ENCODE measurements at places on chromosomes 16 and 17.

- DNase-seq: no peak
Observed at GRCh38 chr17:68033636-68034451, 1.7 kb upstream of the KPNA2 start.

DNA sequence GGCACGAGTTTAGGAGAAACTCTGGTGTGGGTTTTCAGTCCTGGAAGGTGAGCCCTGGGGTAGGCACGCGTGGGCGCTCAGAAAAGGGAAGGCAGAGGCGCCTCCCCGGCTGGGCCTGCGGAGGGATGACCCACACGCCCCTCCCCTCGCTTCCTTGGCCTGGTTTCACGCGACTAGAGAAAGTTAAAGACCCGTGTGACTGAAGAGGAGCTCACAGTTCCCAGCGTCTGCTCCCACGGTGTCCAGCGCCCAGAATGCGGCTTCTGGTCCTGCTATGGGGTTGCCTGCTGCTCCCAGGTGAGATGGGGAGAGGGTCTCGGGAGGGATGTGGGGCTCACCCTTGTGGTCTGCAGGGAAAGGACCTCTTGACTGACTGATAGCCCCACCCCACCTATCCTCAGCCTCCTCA is at the start of gene CD300LG:
Gene CD300LG (plus strand): TSS at position 214 of the 409 bp plus-strand sequence. CDS start 41 bp downstream, at position 255.
- DNase-seq: no peak

GRCh38 chr17:33650304-33650703 is 357.2 kb upstream of the ASIC2 start:
- no peak for DNase-seq

DNA sequence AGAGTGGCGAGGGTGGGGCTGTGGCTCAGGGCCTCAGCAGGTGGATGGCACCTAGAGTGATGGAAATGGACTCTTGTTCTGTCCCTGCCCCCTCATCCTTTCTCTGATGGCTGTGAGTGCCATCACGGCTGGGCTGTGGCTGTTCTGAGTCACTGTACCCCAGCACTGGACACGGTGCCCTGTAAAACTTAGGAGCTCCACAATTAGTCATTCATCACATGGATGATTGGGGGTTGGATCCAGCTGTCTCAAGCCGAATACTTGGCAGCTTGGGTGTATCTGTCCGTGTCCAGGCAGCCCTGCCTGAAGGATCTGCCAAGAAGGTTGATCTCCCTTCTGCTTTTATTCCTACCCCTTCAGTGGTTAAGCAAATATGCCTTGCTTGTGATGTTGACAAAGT is 295.5 kb upstream of the EEF2KMT start:
- no peak for DNase-seq

DNA sequence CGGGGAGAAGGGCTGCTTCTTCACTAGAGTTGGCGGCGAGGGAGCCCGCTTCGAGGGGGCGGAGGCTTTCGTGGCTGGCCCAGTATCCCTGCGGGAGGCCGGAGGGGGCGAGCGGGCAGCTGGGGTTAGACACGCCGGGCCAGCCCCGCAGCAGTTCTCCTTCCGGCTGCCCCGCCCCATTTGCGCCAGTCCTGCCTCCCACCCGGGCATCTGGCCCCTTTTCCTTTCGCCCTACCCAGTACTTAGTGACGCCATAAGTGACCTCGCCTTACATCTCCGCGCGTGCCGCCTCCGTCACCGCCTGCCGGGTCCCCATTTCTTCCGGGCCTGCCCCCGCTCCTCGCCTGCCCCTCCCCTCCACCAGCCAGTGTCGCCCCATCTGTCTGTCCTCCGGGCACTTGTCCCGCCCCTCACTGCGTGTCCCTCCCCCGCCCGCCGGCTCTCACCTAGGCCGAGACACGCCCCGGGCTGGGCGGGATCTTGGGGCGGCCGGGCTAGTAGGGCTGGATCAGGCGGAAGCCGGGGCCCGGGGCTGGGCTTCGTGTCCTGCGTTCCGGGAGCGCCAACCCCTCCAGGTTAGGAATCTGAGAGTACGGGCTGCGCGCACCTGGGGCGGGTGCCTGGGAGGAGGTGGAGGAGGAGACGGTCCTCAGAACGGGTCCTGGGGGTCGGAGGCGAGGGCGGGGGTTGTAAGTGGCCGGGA is 14.3 kb downstream of the SPATA32 start:
- peak; percentile 92 for DNase-seq

DNA sequence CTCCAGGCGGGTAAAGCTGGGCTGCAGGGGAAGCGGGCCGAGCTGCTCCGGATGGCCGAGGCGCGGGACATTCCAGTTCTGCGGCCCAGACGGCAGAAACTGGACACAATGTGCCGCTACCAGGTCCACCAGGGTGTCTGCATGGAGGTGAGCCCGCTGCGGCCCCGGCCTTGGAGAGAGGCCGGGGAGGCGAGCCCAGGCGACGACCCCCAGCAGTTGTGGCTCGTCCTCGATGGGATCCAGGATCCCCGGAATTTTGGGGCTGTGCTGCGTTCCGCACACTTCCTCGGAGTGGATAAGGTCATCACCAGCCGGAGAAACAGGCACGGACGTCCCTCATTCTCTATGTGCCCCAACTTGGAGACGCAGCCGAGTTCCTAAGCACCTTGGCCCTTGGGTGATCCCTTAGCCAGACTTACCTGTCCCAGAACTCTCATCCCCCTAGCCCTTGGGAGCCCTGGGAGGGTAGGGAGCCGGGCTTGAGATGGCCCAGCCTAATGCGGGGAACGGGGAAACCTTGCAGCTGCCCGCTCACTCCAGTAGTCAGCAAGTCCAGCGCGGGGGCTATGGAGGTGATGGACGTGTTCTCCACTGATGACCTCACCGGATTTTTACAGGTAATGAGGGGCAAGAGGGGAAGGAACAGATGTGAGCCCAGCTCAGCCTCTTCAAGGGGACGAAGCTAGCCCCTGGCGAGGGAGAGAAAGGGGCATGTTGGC is 806 bp downstream of the MRM1 start:
- DNase-seq: no peak

- no peak for DNase-seq
Observed at GRCh38 chr16:23515881-23516280, 5.6 kb upstream of the GGA2 start.

GRCh38 chr16:83680980-83681379 is 126.8 kb upstream of the HSBP1 start:
- no peak for DNase-seq

- DNase-seq: no peak
Observed at GRCh38 chr16:50303605-50304466, 37.5 kb downstream of the ADCY7 start.

DNA sequence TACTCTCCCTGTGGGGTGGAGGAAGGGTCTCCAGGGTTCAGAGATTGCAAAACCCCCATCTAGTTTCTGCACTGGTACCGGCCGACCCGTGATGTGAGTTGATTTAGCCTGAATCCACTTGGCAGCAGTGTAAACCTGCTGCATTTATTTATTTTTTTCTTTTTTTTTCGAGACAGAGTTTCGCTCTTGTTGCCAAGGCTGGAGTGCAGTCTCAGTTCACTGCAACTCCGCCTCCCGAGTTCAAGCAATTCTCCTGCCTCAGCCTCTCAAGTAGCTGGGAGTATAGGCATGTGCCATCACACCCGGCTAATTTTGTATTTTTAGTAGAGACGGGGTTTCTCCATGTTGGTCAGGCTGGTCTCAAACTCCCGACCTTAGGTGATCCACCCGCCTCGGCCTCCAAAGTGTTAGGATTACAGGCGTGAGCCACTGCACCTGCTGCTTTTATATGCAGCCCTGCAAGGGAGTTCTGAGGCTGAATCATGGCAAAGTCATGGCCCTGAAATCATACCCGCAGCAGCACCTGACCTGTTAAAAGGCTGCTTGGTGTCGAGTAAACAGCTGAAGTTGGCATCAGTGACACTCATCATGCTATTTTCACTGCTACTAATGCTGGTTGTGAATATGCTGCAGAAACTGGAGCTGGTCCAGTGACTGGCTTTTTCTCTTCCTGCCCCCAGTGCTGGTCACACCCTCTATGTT is 21.4 kb downstream of the DEXI start:
- no peak for DNase-seq

- no peak for DNase-seq
Observed at GRCh38 chr16:82156761-82157533, 13.1 kb downstream of the MPHOSPH6 start.

DNA sequence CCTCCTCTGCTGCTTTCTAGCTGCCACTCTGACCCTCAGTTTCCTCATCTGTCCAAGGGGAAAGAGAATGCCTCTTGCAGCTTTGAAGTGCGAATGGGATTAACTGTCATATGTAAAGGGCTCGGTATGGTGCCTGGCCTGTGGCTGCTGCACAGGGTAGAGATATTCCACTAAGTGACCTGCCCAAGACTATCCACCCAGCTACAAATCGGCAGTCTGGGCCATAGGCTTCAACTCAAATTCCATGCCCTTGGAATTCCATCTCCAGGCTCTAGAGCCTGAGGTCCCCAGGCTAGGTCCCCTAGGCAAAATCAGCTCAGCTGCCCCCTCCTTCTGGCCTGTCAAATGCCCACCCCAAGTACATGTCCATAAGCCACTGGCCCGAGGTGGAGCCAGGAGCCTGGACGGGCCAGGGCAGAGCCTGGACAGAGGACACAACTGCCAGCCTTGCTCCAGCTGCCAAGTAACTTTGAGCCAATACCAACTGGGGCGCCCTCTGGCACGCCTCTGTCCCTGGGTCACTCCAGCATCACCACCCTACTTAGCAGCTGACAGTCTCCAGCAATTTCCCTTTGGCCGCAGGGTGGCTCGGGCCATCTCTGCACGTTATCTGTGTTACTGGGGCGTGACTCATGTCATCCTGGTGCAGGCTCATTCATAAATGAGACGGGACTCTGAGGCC is 57.2 kb downstream of the SDK2 start:
- no peak for DNase-seq

DNA sequence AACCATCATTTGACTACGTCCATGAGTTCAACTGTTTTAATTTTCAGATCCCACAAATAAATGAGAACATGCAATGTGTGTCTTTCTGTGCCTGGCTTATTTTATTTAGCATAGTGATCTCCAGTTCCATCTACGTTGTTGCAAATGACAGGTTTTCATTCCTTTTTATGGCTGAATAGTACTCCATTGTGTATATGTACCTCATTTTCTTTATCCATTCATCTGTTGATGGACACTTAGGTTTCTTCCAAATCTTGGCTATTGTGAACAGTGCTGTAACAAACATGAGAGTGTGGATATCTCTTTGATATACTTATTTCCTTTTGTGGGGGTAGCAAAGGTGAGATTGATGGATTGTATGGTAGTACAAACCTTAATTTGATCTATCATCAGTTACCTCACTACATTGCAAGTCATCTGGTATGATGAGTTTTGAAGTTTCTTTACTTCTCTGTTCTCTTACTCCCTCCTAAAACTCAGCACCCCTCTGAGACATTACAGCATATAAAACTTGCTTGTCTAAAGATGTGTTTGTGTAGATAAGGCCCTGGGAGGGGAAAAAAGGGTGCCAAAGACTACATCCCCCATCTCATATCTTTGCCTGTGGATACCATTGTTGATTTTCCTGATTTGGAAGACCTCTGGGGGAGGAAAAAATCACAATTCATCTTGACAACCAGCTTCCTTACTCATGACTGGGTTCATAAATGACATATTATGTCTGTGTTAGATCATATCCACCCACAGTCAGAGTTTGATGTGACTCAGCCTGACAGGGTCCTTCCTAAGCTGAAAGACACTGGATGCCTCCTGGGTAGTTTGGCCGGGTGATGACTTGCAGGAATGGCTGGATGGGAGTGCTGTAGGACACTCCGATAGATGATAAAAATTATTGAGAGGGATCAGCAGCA is 47.6 kb downstream of the ABCA9 start:
- DNase-seq: no peak

DNA sequence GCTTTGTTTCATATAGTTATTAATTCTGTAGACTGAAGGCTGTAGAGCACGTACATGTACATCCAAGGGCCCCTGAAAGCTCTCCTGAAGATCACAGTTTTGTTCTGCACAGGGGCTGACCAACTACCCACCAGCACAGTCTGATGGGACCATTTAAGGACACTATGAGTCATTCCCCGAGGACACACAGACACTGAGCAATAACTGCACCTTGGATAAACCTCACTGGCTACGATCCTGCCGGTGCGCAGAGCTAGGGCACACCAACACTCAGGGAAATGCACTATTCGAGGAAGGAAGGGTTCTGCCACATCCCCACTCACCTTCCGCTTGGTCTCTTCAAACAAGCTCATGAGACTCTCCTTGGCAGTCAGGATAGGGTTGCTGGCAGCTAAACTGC is 20.3 kb downstream of the SMG6 start:
- no peak for DNase-seq

- DNase-seq: no peak
Observed at GRCh38 chr16:82220541-82220940, 50.5 kb upstream of the MPHOSPH6 start.

GRCh38 chr16:4264546-4264945 is 8.3 kb downstream of the TFAP4 start:
- no peak for DNase-seq

DNA sequence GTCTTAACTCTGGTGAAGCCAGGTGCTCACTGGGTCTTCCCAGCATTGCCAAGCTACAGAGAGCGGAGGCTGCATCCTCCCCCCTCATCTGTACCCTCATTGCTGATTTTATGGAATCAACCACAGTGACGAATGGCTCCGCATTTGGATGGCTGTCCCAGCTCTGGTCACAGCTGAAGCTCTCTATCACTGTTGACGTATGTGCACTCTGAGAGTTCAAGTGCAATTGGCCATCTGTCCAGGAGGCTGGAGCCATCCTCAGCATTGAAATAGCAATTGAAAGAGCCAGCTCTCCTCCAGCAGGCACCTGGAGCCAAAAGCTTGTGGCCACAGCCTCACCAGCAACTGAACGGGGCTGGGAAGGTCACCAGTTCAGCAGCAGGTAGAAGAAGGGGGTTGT is 494.1 kb downstream of the TMEM114 start:
- DNase-seq: no peak

GRCh38 chr16:86396901-86397311 is 113.4 kb upstream of the FOXF1 start:
- DNase-seq: no peak

DNA sequence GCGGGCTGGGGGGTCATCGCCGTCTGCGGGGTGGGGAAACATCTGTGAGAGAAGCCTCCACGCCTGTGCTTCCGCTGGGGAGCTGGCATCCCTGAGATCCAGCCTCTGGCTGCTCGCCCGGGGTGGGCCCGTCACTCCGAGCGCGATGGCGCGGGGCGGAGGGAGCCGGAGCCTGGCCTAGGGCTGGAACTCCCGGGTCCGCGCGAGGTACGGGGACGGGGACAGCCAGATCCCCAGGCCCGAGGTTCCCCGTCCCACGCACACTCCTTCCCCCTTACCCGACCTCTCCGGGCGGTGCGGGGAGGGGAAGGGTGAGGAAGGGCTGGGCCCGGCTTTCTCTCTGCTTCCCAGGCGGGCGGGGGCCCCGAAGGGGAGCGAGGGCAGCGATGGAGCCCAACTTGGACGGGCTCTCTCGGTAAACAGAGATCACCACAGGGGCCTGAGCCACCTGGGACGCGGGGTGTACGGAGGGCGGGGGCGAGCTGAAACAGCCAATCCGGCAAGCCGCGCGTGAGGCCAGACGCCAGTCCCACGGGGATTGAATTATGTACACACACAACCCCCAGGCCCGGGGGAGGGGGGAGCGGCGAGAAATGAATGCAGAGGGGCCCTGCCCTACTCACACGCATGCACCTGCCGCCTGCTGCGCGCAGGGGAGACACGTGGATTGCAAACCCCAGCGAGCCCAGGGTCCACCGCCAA is at the start of gene SLC16A11:
Gene SLC16A11 (minus strand): TSS at position 596 of the 702 bp plus-strand sequence. CDS start 579 bp downstream, at position 17.
- no peak for DNase-seq

GRCh38 chr17:64574646-64575045 is 67.9 kb downstream of the CEP95 start:
- no peak for DNase-seq

Data from activated CD8-positive, alpha-beta memory T cell treated with anti-CD3 and anti-CD28 coated beads for 1 hour (primary cell).